Stimulated activated CD4-positive, alpha-beta T cell treated with anti-CD3 and anti-CD28 coated beads, Interleukin-12 subunit alpha, Interleukin-12 subunit beta, amount 100 ng/mL, for 4 hours (primary cell): ENCODE measurements at places on chromosomes 12 and 14.
A peak's percentile ranks its signal among the peaks of the same experiment; 100 is the strongest.

GRCh38 chr14:51304438-51304837 lies 64.4 kb downstream of the TMX1 start:
- DNase-seq = no peak

- no peak for DNase-seq
These were observed 133.4 kb upstream of the GSC start for GRCh38 chr14:94903338-94903737.

- no peak for DNase-seq
These were observed 891 bp downstream of the SPRYD4 start for GRCh38 chr12:56469007-56469930.

DNA sequence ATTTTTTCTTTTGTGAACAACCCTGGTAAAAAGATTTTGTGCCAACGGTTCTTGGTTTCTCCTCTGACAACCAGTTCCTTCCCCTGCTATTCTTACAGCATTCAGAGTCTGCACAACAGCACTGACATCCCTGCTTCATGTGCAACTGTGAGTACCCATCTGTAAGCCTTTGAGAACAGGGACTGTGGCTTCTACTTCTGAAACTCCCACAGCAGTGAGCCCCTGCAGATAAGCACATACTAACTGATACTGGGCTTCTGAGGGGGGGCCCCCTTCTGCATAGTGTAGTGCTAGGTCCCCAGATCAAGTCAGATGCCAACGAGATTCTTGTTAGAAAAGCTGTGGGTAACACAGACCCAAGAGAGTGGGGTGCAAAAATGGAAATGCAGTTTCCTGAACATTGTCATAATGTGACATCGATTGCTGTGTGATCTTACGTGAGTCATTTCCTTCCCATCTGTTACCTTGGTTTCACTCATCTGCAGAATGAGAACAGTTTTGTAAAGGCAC lies 11.1 kb upstream of the NINJ2 start:
- peak; percentile 58 for DNase-seq

GRCh38 chr12:118375348-118375747 lies 1.0 kb upstream of the SUDS3 start:
- DNase-seq = no peak

GRCh38 chr14:104294628-104294982 lies 156.2 kb downstream of the KIF26A start:
- DNase-seq = no peak

DNA sequence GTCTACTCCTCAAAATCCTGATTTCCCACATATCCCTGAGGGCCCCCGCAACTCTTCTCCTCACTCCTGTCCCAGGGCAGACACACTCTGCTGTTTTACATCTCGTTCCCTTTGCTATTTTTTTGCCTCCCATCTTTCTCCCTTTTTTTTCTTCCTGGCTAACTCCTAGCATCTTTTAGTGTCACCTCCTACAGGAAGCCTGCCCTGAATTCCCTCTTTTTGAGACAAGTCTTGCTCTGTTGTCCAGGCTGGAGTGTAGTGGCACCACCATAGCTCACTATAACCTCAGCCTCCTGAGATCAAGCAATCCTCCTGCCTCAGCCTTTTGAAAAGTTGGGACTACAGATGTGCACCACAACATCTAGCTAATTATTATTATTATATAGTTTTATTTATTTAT lies 13.3 kb downstream of the MORN3 start:
- DNase-seq = no peak

- DNase-seq = no peak
These were observed 157.3 kb upstream of the DDHD1 start for GRCh38 chr14:53310412-53310811.

DNA sequence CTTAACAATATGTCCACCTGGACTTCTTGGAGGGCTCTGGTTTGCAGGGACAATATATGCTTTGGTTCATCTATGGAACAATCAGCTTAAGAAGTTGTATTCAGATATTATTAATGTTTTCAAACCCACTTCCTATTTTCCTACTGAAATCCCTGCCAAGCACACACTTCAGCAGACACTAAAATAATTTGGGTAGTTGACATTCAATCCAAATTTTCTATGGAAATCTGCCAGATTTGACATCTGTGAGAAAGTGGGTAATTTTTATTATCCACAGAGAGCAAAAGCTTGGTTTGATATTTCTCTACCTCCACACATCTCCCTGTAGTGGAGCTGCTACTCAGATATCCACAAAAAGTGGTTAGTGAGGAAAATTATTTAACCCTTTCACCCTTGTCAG lies 378.8 kb upstream of the SOX5 start:
- DNase-seq = no peak

DNA sequence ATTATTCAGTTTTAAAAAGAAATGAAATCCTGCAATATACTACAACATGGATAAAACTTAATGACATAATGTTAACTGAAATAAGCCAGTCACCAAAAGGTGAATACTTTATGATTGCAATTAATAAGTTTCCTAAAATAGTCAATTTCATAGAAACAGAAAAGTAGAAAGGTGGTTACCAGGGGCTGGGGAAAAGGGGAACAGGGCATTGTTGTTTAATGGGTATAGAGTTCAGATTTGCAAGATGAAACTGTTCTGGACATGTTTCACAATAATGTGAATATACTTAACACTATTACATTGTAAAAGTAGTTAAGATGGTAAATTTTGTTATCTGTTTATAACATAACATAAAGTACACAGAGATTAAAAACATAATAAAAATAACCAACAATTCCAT lies 550.9 kb downstream of the CCER1 start:
- DNase-seq = no peak

- DNase-seq = peak; percentile 3
These were observed 79.2 kb downstream of the HECTD4 start for GRCh38 chr12:112303004-112303403.

- no peak for DNase-seq
These were observed 184.7 kb upstream of the KITLG start for GRCh38 chr12:88764781-88765480.

DNA sequence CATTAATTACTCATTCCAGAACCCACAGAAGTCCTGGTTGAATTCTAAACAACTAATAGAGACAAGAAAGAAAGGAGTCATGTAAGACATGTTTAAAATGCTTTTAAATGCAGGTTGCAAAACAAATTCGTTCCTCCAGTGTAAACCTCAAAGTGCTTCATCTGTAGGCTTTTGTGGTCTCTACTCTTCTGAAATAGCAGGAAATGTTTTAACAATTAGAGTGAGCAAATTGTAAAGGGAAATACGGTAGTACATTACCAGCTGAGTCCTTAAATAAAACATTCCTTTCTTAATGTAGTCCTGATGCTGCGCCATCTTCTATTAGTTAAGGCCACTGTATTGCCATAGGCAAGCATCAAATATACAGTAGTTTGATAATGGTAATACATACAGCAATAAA lies 1934.2 kb upstream of the SEL1L start:
- DNase-seq = no peak

DNA sequence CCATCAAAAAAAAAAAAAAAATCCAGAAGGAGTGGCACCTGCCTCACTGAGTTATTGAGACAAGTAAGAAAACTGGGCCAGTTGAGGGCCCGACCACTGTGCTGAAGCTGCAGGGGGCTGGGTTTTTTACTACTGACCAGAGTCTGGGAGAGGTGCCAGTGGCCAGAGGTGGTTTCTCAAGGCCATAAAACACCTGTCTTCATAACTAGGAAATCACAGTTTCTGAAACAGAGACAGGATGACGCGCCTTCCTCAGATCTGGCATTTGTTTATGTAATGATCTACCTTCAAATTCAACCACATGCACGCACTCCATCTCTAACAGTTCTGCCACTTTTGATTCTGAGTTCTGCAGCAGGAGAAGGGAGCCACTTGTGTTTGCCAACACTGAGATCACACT lies 12.7 kb downstream of the TSPAN11 start:
- DNase-seq = no peak

GRCh38 chr12:121917950-121918678 lies at the start of gene CFAP251:
TSS of gene CFAP251 (plus strand) at chr12:121918592. CDS start at chr12:121921306, 2,714 bp downstream.
- peak; percentile 93 for DNase-seq

DNA sequence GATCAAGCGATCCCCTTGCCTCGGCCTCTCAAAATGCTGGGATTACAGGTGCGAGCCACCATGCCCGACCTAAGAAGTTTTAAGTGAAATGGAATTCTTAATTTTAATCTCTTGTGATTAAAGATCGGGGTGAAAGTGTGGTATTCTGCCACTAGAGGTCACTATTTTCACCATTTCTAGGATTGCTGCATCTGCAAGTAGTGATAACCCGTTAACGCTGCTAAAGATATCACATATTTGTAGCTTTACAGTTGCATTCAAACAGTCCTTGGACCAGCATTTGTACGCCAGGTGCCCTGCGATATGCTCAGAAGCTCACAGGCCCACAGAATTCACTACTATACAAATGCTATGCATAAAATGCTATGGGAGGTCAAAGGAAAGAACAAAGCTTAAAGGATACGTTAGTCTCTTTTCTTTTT lies 19.3 kb downstream of the CCDC62 start:
- no peak for DNase-seq

GRCh38 chr12:46920499-46920898 lies 94.7 kb upstream of the SLC38A4 start:
- DNase-seq = no peak

DNA sequence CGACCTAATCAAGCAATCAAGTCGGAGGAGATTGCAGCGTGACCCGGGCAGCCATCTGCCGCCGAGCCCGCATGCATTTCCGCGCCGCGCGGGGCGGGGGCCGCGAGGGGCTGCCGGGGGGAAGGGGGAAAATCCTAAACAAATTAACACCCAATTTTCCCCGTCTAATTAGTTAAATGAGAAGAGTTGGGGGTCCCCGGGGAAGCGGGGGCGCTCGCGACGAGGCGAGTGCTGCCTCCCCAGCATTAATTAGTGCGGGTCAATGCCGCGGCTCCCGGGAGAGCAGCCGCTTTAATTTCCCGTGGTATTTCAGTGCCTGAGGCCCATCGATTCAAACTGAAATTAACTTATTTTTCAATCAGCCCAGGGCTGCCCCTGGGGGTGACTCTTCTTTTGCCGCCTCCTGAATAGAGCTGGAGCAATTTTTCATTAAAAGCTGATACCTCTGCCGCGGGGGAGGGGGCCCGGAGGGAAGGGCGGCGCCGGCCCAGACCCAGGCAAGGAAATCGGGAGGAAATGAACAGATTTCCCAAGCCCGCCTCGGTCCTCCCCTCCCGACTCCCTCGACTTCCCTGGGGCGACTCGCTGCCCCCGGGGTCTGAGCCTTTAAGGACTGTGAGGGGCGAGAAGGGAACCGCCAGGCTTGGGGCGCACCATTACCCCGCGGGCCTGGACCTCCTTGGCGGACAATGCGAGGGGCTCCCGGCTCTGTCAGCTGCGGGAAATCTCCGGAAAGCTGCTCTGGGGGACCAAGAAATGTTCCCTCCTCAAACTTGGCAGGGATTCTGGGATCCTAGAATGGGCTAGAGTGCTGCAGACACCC lies 18.9 kb downstream of the VSX2 start:
- no peak for DNase-seq

DNA sequence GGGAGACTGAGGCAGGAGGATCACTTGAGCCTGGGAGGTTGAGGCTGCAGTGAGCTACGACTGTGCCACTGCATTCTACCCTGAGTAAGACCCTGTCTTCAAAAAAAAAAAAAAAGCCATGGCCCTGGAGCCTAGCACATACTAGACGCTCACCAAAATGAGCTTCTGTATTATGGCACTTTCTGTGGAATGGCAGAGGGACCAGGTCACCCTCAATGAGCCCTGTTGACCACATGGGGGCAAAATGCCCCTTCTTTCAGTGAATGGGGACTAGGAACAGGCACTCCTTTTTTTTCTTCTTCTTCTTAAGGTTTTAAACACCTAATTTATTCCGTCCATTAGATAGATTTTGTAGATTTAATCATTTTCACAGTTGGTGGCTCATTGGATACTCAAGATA lies 50.5 kb downstream of the FAM222A start:
- DNase-seq = no peak

GRCh38 chr12:74317078-74317601 lies 220.5 kb upstream of the ATXN7L3B start:
- no peak for DNase-seq

DNA sequence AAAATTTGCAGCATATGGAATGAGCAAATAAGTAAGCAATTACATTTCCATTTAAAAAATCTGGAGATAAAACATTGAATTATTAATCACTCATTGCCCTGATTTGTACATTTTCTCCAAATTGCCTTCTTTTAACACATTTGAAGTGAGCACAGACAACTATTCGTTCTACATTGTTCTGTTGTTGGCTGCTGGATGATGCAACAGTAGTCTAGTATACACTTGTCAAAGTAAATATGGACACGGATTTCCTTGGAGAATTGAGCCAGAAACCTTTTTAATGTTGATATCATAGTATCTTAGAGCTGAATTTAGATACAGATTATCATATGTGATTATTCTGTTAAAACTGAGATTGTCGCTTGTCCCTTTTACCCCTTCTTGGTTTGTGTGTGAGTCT lies 188.2 kb downstream of the FUT8 start:
- DNase-seq = no peak

- no peak for DNase-seq
These were observed 278.9 kb upstream of the SOX5 start for GRCh38 chr12:24228371-24228770.

GRCh38 chr12:105744371-105745058 lies 394.2 kb downstream of the NUAK1 start:
- DNase-seq = no peak

DNA sequence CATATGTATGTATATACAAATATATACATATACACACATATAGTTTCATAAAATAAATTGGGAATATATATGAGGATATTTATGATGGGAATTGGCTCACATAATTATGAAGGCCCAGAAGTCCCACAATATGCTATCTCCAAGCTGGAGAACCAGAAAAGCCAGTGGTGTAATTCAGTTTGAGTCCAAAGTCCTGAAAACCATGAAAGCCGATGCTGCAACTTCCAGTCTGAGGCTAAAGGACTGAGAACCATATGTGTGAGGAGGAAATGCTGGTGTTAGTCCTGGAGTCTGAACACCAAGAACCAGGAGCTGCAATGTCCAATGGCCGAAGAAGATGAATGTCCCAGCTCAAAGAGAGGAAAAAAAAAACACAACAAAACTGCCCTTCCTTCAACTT lies 65.5 kb upstream of the PRKD1 start:
- DNase-seq = no peak

DNA sequence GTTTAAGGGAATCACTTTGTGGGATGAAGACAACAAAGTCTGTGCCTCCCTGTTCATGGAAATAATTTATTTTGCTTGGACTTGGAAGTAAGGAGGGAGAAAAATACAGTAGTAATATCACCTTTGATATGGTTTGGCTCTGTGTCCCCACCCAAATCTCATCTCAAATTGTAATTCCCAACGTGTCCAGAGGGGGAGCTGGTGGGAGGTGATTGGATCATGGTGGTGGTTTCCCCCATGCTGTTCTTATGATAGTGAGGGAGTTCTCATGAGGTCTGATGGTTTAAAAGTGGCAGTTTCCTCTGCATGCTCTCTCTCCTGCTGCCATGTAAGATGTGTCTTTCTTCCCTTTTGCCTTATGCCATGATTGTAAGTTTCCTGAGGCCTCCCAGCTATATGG lies 460.7 kb downstream of the NOVA1 start:
- no peak for DNase-seq

- DNase-seq = peak; percentile 20
These were observed 14.5 kb upstream of the PWP1 start for GRCh38 chr12:107670999-107671643.
